Natural killer cell treated with Interleukin-12 subunit alpha and Interleukin-12 subunit beta and Interleukin-15 and Interleukin-18, amount 100 ng/mL, for 72 hours (primary cell): ENCODE measurements at places on chromosomes 12 and 14. TPM values are rescaled to one million over a fixed set of nuclear protein-coding genes. Genes with fewer than 3 reads are reported as not detected.
A peak's percentile ranks its signal among the peaks of the same experiment; 100 is the strongest.

NACA gene
- total RNA-seq = 322 TPM

ABCC9 gene
- total RNA-seq = not detected

TSPAN19 gene
- total RNA-seq = not detected

HOXC9 gene
- total RNA-seq = not detected

BMP4 gene
- total RNA-seq = not detected

TMCC3 gene
- 1.8 TPM for total RNA-seq

GRCh38 chr12:998020-998874 is 7.2 kb downstream of the ERC1 start:
- H3K36me3 ChIP-seq = no peaks in the 10 kb centered on the region
- H3K27me3 ChIP-seq = no peaks in the 10 kb centered on the region
- H3K4me3 ChIP-seq = no peak overlapping the region
- H3K27ac ChIP-seq = no peak overlapping the region

- peaks cover 39% of the 10 kb centered on the region for H3K27me3 ChIP-seq
- DNase-seq = no peak
- H3K4me1 ChIP-seq = no peaks in the 10 kb centered on the region
- H3K27ac ChIP-seq = no peak overlapping the region
- H3K36me3 ChIP-seq = no peaks in the 10 kb centered on the region
- no peak overlapping the region for H3K4me3 ChIP-seq
These were observed 86.2 kb upstream of the MYL2 start for GRCh38 chr12:111006621-111007020.

- no peak overlapping the region for H3K27ac ChIP-seq
- no peak overlapping the region for H3K4me3 ChIP-seq
- peaks cover 24% of the 10 kb centered on the region for H3K36me3 ChIP-seq
- no peaks in the 10 kb centered on the region for H3K27me3 ChIP-seq
These were observed 141.4 kb downstream of the TTLL5 start for GRCh38 chr14:75802486-75802885.

GRCh38 chr14:64983439-64984310 is 3.0 kb upstream of the FNTB start:
- no peak overlapping the region for H3K27ac ChIP-seq
- peak overlapping the region; percentile 69 for H3K4me3 ChIP-seq
- H3K4me1 ChIP-seq = peaks cover 27% of the 10 kb centered on the region
- peaks cover 8% of the 10 kb centered on the region for H3K27me3 ChIP-seq
- no peaks in the 10 kb centered on the region for H3K36me3 ChIP-seq
- no peak for DNase-seq

- H3K27ac ChIP-seq = no peak overlapping the region
- H3K36me3 ChIP-seq = peaks cover 10% of the 10 kb centered on the region
- H3K4me3 ChIP-seq = no peak overlapping the region
These were observed 5.6 kb downstream of the CNOT2 start for GRCh38 chr12:70248876-70249275.

GRCh38 chr12:6768437-6768914 is 2.3 kb downstream of the PTMS start:
- H3K36me3 ChIP-seq = no peaks in the 10 kb centered on the region
- peak; percentile 13 for DNase-seq
- H3K4me3 ChIP-seq = peak overlapping the region; percentile 93

- H3K36me3 ChIP-seq = no peaks in the 10 kb centered on the region
- no peak overlapping the region for H3K4me3 ChIP-seq
- no peak for DNase-seq
- H3K27me3 ChIP-seq = no peaks in the 10 kb centered on the region
- no peaks in the 10 kb centered on the region for H3K4me1 ChIP-seq
These were observed 623.5 kb downstream of the FLRT2 start for GRCh38 chr14:86153480-86153879.

DNA sequence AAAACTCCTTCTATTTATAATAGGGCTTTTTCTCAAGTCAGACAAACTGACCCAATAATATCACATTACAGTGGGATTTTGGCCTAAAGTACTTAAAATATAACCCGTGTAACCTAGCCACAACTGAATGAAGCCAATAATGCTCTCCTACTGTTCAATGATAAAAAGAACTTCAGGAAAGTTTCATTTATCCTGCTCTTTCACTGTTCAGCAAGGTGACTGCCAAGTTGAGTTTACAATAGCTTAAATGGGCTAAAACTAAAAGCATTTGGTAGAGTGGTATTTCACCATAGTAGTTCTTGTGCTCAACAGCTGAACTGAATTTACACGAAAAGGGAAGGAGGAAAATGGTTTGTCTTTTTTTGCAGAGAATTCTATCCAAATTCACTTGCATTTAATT is 49.8 kb downstream of the CNTN1 start:
- H3K36me3 ChIP-seq = peaks cover 4% of the 10 kb centered on the region
- DNase-seq = no peak
- H3K27ac ChIP-seq = no peak overlapping the region
- no peaks in the 10 kb centered on the region for H3K4me1 ChIP-seq

DNA sequence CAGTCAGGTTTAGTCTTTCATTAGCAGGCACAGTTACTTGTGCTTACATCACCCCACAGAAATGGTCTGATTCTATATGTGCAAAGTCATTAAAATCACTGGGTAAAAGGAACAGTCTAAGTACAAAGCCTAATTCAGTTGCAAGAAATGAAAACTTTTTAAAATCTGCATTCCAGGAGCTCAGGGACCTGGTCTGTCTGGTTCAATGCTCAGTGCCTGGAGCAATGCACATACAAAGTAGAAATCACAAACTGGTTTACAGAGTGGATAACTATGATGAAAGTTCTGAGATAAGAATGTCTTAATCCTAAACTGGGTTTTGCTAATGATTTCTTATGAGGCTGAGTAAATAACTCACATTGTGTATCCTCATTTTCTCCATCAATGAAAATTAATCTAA is 28.7 kb downstream of the LMNTD1 start:
- no peaks in the 10 kb centered on the region for H3K4me1 ChIP-seq
- no peak overlapping the region for H3K4me3 ChIP-seq
- H3K36me3 ChIP-seq = no peaks in the 10 kb centered on the region
- DNase-seq = no peak
- no peak overlapping the region for H3K27ac ChIP-seq

GRCh38 chr14:32939254-32940065 is 781 bp downstream of the NPAS3 start:
- no peaks in the 10 kb centered on the region for H3K4me1 ChIP-seq
- DNase-seq = no peak
- peaks cover 29% of the 10 kb centered on the region for H3K27me3 ChIP-seq
- peak overlapping the region; percentile 65 for H3K4me3 ChIP-seq
- no peak overlapping the region for H3K27ac ChIP-seq
- peaks cover 11% of the 10 kb centered on the region for H3K36me3 ChIP-seq
